Ascending aorta (tissue), 2 donors: ENCODE measurements at places on chromosomes 16 and 17.

GRCh38 chr16:28531777-28532744 lies 6.7 kb downstream of the NUPR1 start:
- DNase-seq, result no peak
- H3K27me3 ChIP-seq, result no peaks in the 10 kb centered on the region
- H3K27ac ChIP-seq, result peak overlapping the region; percentile 4

DNA sequence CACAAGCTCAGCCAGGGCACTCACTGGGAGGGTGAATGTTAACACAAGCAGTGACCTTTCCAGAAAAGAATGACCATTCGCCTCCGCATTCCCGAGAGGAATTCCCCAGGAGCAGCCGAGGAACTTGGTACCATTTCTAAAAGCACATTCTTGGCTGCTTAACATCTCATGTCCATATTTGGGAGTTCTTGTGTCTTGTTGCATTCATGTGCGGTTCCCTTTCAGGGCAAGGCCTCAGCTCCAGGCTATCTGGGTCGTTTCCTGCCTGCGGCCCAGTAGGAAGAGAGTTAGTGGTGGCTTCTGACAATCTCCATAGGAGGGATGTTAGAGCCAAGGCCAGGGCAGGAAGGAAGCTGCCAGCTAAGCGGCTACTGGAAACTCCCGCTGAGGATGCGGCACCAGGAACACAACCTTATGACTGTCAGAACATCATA lies 27.8 kb upstream of the MEAK7 start:
- no peak overlapping the region for H3K4me3 ChIP-seq
- H3K27me3 ChIP-seq, result no peaks in the 10 kb centered on the region
- H3K36me3 ChIP-seq, result no peaks in the 10 kb centered on the region
- peaks cover 26% of the 10 kb centered on the region for H3K4me1 ChIP-seq

- no peaks in the 10 kb centered on the region for H3K4me1 ChIP-seq
- H3K36me3 ChIP-seq, result peaks cover 10% of the 10 kb centered on the region
- H3K27me3 ChIP-seq, result no peaks in the 10 kb centered on the region
- DNase-seq, result no peak
- H3K4me3 ChIP-seq, result no peak overlapping the region
- H3K27ac ChIP-seq, result no peak overlapping the region
Measured at GRCh38 chr17:44439168-44439567, 49.7 kb upstream of the ITGA2B start.

GRCh38 chr16:27347930-27348685 lies 34.3 kb downstream of the IL4R start:
- H3K4me1 ChIP-seq, result no peaks in the 10 kb centered on the region
- H3K4me3 ChIP-seq, result no peak overlapping the region
- H3K27me3 ChIP-seq, result no peaks in the 10 kb centered on the region
- peaks cover 66% of the 10 kb centered on the region for H3K36me3 ChIP-seq

DNA sequence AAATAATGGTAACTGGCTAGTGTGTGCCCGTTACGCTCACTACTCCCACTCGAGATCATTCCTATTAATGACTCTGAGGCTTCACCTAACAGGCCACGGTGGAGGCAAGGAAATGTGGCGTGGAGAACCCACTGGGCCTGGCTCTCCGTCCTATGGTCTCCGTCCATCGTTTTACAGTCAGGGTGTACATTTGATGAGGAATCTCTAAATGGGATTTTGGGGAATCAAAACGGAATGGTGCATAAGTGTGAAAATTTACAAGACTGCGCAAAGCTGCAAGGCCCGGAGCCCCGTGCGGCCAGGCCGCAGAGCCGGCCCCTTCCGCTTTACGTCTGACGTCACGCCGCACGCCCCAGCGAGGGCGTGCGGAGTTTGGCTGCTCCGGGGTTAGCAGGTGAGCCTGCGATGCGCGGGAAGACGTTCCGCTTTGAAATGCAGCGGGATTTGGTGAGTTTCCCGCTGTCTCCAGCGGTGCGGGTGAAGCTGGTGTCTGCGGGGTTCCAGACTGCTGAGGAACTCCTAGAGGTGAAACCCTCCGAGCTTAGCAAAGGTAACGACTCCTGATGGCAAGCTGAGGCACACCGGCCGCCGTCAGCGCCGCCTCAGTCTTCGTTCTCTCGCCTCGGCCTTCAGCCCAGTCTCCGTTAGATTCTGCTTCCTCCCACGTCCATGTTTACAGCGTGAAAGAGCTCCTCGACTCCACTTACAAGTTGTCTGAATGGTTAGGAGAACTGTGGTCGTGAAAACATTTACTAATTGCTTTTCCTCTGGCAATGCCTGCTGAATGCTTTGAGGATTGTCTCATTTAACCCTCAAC lies at the start of gene RAD51C:
Gene RAD51C (plus strand): TSS at position 364 of the 817 bp plus-strand sequence. CDS start 42 bp downstream, at position 406.
- peaks cover 8% of the 10 kb centered on the region for H3K4me1 ChIP-seq
- no peaks in the 10 kb centered on the region for H3K36me3 ChIP-seq
- no peaks in the 10 kb centered on the region for H3K27me3 ChIP-seq
- DNase-seq, result peak; percentile 86
- H3K27ac ChIP-seq, result peak within 1 kb of the TSS; percentile 73
- peak within 1 kb of the TSS; percentile 60 for H3K4me3 ChIP-seq

DNA sequence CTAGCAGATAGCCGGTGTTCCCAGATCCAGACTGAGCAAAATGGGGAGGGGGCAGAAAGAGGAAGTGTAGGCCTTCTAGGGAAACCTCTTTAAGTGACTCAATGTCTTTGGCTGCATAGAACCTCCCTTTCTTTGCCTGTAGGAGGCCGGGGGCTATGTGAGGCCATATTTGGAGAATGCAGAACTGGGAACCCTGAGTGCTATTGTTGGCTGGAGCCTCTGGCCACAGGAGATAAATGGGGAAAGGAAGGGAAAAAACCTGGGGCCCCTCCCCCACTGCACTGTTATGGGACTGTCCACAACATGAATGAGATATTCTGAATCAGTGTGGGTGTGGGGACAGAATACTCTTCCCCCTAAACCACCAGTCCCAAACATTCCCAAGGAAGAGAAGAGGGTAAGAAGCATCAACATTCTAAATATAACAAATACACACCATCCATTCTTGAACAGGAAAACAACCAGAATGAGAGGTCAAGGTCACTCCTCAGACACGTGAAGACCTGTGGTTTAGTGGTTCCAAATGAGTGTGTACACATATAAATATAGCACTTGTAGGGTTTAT lies 2.4 kb downstream of the VPS25 start:
- H3K4me1 ChIP-seq, result peaks cover 6% of the 10 kb centered on the region
- H3K4me3 ChIP-seq, result no peak overlapping the region
- H3K36me3 ChIP-seq, result peaks cover 45% of the 10 kb centered on the region

DNA sequence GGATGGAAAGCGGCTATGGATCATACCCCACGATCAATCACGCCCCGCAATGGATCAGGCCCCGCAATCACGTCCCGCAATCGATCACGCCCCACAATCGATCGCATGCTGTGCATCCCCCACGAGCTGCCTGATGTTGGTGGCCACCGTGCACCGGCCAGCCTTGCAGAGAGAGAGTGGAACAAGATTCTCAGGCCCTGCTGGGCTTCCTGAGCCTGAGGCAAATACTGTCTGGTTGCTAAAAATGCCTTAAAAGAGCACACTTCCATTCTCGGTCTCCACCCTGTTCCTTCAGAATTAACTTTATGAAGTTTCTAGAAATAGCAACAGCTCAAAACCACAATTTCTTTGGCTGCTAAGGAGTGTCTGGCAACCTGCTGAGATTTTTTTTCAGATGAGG lies 81.5 kb downstream of the VPS53 start:
- peak overlapping the region; percentile 65 for H3K27ac ChIP-seq
- DNase-seq, result no peak
- H3K4me3 ChIP-seq, result no peak overlapping the region
- peaks cover 12% of the 10 kb centered on the region for H3K36me3 ChIP-seq
- H3K4me1 ChIP-seq, result no peaks in the 10 kb centered on the region

DNA sequence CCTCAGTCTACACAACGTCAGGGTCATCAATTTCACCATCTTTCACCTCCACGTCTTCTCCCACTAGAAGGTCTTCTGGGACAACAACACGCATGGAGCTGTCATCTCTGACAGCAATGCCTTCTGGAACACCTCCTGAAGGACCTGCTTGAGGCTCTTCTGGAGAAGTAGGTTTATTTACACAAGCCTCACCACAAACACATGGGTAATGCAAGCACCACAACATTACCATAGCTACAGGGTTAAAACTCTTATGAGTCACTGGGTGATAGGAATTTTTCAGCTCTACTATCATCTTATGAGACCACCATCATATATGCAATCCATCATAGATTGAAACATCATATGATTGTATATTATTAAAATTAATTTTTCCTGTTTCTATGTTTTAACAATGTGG lies 215.4 kb downstream of the CHD9NB start:
- no peaks in the 10 kb centered on the region for H3K36me3 ChIP-seq
- H3K27ac ChIP-seq, result no peak overlapping the region
- DNase-seq, result no peak
- no peaks in the 10 kb centered on the region for H3K4me1 ChIP-seq
- H3K4me3 ChIP-seq, result no peak overlapping the region
- H3K27me3 ChIP-seq, result no peaks in the 10 kb centered on the region
